Upper lobe of left lung (tissue), 6 donors: ENCODE measurements at places on chromosomes 5 and 9.

- no peaks in the 10 kb centered on the region for H3K27me3 ChIP-seq
- H3K4me3 ChIP-seq: no peak overlapping the region
- peaks cover 20% of the 10 kb centered on the region for H3K36me3 ChIP-seq
- DNase-seq: no peak
Measured at GRCh38 chr9:85949586-85950335, 8.8 kb downstream of the NAA35 start.

- DNase-seq: no peak
- no peaks in the 10 kb centered on the region for H3K27me3 ChIP-seq
- no peaks in the 10 kb centered on the region for H3K4me1 ChIP-seq
- no peak overlapping the region for H3K4me3 ChIP-seq
Measured at GRCh38 chr9:14585730-14586473, 107.3 kb downstream of the ZDHHC21 start.

DNA sequence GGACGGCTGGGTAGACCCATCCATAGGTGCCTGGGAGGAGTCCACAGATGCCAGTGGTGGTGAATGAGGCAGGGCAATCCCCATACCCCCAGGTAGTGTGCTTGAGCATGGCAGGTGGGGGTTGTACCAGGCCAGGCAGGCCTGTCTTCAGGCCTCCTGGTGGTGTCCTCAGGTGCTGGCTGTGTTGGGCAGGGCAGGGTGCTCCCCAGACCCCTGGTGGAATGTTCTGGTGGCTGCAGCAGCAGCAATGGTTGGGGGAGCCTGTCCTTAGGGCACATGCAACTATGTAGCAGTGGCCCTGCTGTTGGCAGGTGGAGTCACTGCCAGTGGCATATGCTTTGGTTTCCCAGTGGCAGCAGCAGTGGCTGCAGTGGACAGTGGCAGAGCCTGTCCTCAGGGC is 10.0 kb downstream of the ALG2 start:
- no peak overlapping the region for H3K4me3 ChIP-seq
- no peak for DNase-seq
- H3K36me3 ChIP-seq: no peaks in the 10 kb centered on the region
- no peak overlapping the region for H3K27ac ChIP-seq
- H3K4me1 ChIP-seq: no peaks in the 10 kb centered on the region
- H3K27me3 ChIP-seq: no peaks in the 10 kb centered on the region

GRCh38 chr9:34252670-34253459 is 74.0 kb downstream of the UBAP1 start:
- H3K4me1 ChIP-seq: peaks cover 11% of the 10 kb centered on the region
- peak overlapping the region; percentile 44 for H3K27ac ChIP-seq
- peaks cover 43% of the 10 kb centered on the region for H3K36me3 ChIP-seq
- DNase-seq: no peak

GRCh38 chr5:107807431-107807830 is 136.7 kb upstream of the EFNA5 start:
- no peaks in the 10 kb centered on the region for H3K36me3 ChIP-seq
- H3K4me3 ChIP-seq: no peak overlapping the region
- no peaks in the 10 kb centered on the region for H3K4me1 ChIP-seq

- no peak overlapping the region for H3K4me3 ChIP-seq
- no peak for DNase-seq
- no peak overlapping the region for H3K27ac ChIP-seq
- H3K36me3 ChIP-seq: no peaks in the 10 kb centered on the region
Measured at GRCh38 chr5:128681764-128682592, 143.9 kb upstream of the FBN2 start.

DNA sequence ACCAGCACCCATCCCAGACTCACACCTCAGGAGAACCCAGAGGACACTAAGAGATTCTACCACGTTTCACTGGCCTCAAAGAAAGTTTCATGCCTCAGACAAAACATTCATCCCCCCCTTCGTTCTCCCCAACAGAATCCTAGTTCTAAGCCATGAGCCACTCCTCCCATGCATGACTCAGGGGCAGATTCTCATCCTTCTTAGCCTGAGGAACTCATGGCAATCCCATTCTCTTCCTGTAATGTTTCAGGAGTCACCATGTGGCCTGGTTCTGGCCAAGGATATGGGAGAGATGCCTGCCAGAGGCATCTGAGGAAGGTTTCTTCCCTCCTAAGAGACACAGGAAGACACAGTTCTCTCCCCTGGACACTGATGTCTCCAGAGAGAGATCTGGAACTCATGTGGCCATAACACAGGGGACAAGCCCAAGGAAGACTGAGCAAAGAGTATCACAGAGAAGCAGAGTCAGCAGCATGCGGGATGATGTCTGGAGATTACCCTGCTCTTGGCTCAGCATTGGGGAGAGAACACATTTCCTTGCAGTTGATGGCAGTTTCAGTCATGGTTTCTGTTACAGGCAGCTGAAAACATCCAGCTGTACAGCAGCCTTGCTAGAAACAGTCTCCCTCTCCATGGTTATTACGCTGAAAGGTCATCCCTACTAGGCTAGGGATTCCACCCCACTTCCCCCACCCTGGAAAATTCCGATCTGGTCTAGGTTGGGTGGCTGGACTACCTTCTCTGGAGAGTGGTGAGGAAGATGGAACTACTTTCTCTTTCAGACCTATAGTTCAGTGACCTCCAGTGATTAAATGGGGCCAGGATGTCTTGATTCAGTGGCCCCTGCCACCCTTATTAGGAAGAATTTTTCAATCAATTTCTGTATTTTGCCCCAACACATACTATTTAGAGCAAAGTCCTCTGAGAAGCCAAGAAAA is 115.4 kb downstream of the ZNF608 start:
- no peak for DNase-seq
- H3K4me3 ChIP-seq: no peak overlapping the region
- no peaks in the 10 kb centered on the region for H3K36me3 ChIP-seq
- no peaks in the 10 kb centered on the region for H3K27me3 ChIP-seq

GRCh38 chr5:134493461-134494055 is 31.9 kb upstream of the JADE2 start:
- no peak for DNase-seq
- no peaks in the 10 kb centered on the region for H3K4me1 ChIP-seq
- no peak overlapping the region for H3K4me3 ChIP-seq
- H3K27ac ChIP-seq: no peak overlapping the region
- no peaks in the 10 kb centered on the region for H3K27me3 ChIP-seq

GRCh38 chr5:17916446-17916845 is 282.2 kb downstream of the TAF11L14 start:
- no peak overlapping the region for H3K27ac ChIP-seq
- H3K36me3 ChIP-seq: no peaks in the 10 kb centered on the region
- DNase-seq: no peak
- H3K4me3 ChIP-seq: no peak overlapping the region
- H3K4me1 ChIP-seq: no peaks in the 10 kb centered on the region
- no peaks in the 10 kb centered on the region for H3K27me3 ChIP-seq

DNA sequence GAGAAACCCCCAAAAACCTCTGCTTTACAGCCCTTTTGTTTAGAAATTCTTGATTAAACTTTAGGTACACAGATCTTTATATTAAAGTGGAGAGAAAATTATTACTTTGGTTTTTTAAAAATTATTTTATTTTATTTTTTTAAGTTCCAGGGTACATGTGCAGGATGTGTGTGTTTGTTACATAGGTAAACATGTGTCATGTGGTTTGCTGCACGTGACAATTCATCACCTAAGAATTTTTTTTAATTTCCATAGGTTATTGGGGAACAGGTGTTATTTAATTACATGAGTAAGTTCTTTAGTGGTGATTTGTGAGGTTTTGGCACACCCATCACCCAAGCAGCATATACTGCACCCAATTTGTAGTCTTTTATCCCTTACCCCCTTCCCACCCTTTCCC is 581.7 kb downstream of the CSNK1G3 start:
- H3K27me3 ChIP-seq: no peaks in the 10 kb centered on the region
- no peak for DNase-seq
- no peak overlapping the region for H3K4me3 ChIP-seq
- no peaks in the 10 kb centered on the region for H3K36me3 ChIP-seq
- no peaks in the 10 kb centered on the region for H3K4me1 ChIP-seq
